ENCODE measurements at places on chromosomes 4 and X.

GRCh38 chrX:13590207-13590606 lies 20.8 kb downstream of the EGFL6 start:
- no peak for DNase-seq

GRCh38 chrX:10415306-10416001 lies 204.9 kb downstream of the MID1 start:
- no peak for DNase-seq

DNA sequence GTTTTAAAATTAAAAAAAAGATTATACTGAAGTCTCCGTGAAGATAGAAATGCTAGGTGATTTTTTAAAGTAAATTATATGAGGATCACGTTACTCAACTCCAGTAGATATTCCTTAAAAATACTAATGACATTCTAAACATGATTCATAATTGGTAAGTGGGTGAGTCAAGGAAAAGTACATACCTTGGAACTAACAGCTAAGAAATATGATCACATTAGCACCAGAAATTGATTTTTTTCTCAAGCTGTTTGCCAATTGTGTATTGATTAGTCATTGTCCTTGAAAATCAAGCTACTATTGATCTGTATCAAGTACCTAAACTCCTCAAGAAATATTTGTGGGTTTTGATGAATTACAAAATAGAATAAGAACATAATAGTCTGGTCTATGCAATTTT lies 362.6 kb upstream of the PPP1R2C start:
- no peak for DNase-seq

DNA sequence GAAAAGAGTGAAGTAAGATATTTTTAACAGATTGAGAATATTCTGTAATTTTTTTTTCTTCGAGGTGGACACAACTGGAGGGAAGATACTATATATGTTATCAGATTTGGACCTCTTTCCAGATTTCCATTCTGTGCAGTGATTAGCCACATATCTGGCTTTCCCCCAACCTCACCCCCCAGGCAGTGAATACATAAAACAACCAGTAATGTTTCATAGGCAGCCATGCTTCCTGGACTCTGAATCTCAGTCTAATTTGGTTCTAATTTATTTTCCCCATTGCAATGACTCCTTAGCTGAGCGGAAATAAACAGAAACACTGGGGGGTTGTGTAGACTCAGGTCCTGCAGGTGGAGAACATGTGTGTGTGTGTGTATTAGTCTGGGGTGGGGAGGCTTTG lies 226.5 kb downstream of the FBXW7 start:
- no peak for DNase-seq

GRCh38 chr4:104763554-104764222 lies 269.0 kb upstream of the CXXC4 start:
- peak; percentile 7 for DNase-seq

GRCh38 chrX:82695066-82695465 lies 813.0 kb upstream of the POU3F4 start:
- no peak for DNase-seq

- DNase-seq: no peak
Observed at GRCh38 chrX:46627711-46628419, 54.3 kb downstream of the CHST7 start.

GRCh38 chrX:106802063-106802387 lies 448 bp upstream of the TBC1D8B start:
- DNase-seq: no peak

GRCh38 chr4:20825505-20825904 lies 125.2 kb downstream of the PACRGL start:
- DNase-seq: no peak

DNA sequence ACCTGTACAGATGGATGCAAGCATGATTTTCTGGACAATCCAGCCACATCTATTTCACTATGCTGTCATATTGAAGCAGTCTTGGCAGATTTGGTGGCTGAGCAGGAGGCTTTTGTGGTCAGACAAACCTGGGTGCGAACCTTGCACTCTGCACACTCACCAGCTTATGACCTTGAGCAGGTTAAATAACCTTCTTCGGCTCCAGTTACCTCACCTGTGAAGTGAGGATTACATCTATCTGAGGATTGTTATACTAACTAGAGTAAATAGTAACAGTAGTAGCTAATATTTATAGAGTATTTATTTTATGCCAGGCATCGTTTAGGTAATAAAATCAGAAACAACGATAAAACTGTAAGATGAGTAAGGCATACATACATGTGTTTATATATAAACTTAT lies 150.0 kb downstream of the PPP3CA start:
- no peak for DNase-seq

GRCh38 chrX:152641256-152641875 lies 3.7 kb downstream of the GABRQ start:
- no peak for DNase-seq

- DNase-seq: no peak
Observed at GRCh38 chr4:125833-126232, 1.5 kb downstream of the ZNF718 start.

DNA sequence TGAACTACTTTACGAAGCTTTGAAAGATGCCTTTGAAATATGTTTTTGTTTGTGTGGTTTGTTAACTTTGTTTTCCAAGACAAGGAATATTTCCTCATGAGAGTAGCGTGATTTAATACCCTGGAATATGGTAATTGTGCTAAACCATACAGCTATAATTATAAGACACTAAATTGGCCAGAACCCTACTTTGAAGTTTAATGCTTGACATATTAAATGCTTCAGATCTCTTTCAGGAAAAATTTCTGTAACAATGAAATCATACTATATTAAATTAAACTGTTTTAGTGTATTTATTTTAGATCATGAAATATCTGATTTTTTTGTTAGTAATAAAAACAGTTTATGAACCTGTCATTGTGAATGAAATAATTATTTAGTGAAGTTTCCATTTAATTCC lies 63.5 kb downstream of the DCLK2 start:
- no peak for DNase-seq

- no peak for DNase-seq
Observed at GRCh38 chr4:46586566-46586965, 196.6 kb upstream of the GABRA2 start.

- DNase-seq: no peak
Observed at GRCh38 chr4:124415146-124415545, 297.4 kb downstream of the ANKRD50 start.

- no peak for DNase-seq
Observed at GRCh38 chrX:21741869-21742701, 15.8 kb downstream of the SMPX start.

DNA sequence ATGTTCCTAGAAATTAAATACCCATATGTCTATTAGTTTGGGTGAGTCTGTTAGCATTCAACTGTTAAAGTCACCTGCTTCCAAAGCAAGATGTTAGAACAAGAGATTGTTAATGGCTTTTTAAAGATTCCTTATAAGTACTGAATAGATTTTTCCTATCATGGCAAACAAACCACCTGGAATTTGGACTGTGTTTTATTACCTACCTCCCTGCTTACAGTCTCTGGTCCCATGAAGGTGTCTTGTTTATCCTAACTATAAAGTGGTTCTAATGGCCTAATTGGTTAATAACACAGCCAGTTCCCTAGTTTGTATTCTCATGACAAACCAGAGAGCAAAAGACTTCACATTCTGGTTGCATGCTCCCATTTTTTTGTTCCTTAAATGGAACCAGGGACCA lies 149.5 kb downstream of the PPP1R2C start:
- DNase-seq: no peak

DNA sequence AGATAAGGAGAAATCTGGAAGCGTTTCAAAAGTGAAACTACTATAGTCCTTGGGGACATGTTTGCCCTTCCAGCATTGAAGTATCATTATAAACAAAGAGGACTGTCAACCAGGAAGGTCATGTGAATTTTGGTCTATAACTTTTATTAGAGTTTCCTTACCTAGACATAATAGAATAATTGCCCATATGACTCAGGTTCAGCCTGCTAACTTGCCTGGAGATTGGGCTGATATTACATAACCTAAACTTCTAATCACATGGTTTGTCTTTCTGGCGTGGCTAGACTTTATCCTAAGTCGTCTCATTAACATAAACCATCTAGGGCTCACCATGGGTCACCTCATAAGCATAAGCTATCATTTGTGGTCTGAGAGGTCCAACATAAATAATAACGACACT lies 775.9 kb downstream of the CENPC start:
- no peak for DNase-seq

DNA sequence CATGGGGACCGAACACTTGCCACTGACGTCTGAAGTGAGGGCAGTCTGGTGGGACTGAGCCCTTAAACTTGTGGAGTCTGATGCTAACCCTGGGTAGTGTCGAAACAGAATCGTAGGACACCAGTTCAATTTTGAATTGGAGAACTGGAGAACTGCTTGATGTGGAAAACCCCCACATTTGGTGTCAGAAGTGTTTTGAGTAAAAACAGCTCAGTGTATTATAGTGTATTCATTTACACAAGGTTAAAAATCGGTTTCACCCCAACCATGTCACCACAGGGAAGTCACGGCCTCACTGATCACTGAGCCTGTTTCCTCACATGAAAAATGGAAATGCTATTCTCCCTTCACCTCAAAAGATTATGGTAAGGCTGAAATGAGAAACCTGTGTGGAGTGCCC lies 21.9 kb downstream of the PIN4 start:
- DNase-seq: no peak

GRCh38 chr4:8414377-8414776 lies 26.1 kb downstream of the ACOX3 start:
- no peak for DNase-seq

GRCh38 chr4:134178706-134179105 lies 22.9 kb downstream of the PABPC4L start:
- no peak for DNase-seq

- no peak for DNase-seq
Observed at GRCh38 chr4:112876316-112876715, 173.1 kb upstream of the ANK2 start.

GRCh38 chr4:32440391-32440790 lies 1720.2 kb downstream of the PCDH7 start:
- no peak for DNase-seq

DNA sequence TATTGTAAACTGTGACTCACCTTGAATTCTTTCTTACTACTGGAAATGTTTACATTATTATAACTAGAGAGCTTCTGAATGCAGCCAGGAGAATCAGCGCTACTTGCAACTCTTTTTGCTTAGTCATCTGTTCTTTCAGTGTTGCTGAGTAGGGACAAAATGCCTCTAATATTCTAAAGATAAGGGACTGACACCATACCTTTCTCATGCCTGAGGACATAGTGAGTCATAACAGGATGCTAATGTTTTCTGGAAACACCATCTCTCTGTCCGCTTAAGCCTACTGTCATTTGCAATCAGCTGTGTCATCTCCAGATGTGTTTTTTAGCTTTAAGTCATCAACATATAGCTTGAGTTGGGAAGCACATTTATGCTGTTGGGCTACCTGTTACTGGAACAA lies 108.3 kb downstream of the QRFPR start:
- DNase-seq: no peak

GRCh38 chr4:1640190-1640589 lies 43.9 kb downstream of the FAM53A start:
- no peak for DNase-seq

DNA sequence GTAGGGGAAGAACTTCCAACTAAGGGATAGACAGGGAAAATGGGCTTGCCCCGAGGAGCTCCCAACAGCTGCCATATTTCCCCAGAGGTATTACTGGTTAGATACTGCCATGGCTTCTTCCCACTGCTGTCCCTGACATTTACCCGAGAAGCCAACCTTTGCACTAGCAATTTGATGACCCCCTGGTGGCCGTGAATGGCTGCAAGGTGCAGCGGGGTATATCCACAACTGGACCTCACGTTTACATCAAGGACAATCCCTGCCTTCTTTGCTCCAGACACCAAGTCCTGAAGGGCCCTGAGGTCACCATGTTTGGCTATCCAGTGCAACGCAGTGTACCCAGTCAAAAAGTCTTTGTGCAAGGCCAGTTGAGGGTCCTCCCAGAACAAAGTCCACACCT lies 2.3 kb downstream of the SOWAHB start:
- no peak for DNase-seq

GRCh38 chrX:31356275-31357212 lies 284.7 kb upstream of the FTHL17 start:
- no peak for DNase-seq

DNA sequence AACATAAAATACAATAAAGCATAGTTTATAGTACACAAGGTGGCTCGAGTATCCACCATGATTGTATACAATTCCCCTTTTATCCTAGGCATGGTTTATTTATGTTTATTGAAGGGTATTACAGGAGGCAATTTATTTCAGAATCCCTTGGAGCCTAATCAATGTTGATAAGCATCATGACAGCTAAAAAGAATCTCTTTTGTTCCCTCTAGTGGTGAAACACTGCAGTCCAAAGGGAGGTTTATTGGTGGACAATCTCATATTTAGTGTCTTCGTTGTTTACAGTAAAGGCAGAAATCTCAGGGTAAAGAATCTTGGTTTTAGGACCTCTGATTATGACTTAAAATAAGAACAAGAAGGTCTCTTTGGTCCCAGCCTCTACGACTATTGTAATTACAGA lies 1712.5 kb downstream of the C4orf33 start:
- DNase-seq: no peak

DNA sequence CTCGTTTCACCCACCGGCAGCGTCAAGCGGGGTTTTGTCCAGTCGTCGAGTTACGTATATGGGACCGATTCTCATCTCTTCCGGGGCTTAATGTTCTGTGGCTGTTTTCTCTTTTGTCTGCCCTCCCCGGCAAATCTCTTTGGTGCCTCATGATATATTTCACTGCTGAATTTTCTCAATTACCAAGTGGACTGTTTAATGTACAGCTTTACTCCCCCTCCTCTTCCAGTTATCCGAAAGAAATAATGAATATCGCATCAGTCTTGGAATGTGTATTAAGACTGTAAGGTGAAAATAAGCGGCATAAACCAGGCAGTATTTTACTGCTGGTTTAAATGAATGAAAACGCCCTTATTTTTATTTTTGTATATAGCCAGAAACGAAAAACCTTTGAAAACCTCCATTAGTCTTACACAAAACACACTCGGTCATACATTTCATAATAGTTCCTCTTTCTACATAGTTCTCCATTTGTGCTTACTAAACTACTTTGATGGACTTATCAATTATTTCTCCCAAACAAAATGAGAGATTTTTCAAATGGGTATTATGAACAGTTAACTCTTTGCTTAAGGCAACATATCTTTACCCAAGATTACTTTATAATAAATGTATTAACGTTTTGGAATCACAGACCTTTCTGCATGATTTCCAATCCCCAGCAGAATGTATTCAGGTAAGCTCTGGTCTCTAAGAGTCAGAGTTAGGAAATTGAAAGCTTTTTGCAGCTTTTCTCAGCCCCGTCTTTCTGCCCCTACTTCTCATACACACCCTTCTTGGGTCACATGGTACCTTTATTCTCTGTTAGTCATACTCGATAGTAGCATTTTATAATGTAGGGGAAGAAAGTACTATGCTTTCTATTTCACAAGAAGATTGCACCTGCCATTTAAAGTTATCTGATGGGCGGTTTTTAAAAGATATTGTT lies 979 bp downstream of the RP2 start:
- DNase-seq: no peak

- no peak for DNase-seq
Observed at GRCh38 chr4:128353791-128354190, 66.2 kb upstream of the PGRMC2 start.

- DNase-seq: peak; percentile 45
Observed at GRCh38 chr4:172721659-172722058, 447.0 kb upstream of the GALNT7 start.

GRCh38 chr4:47483745-47484144 lies 1.3 kb upstream of the ATP10D start:
- DNase-seq: no peak

Data from NCI-H1105 (cell line).